Progenitor cell of endocrine pancreas (in vitro differentiated cells): ENCODE measurements at places on chromosomes 1 and 21. TPM values are rescaled to one million over a fixed set of nuclear protein-coding genes. Genes with fewer than 3 reads are reported as not detected.

TRIM46 gene
- 21.1 and 25.7 TPM in 2 replicates for total RNA-seq

PSMD4 gene
- 163 and 177 TPM in 2 replicates for total RNA-seq

NBPF9 gene
- total RNA-seq = 43.5 and 44.6 TPM in 2 replicates

DNA sequence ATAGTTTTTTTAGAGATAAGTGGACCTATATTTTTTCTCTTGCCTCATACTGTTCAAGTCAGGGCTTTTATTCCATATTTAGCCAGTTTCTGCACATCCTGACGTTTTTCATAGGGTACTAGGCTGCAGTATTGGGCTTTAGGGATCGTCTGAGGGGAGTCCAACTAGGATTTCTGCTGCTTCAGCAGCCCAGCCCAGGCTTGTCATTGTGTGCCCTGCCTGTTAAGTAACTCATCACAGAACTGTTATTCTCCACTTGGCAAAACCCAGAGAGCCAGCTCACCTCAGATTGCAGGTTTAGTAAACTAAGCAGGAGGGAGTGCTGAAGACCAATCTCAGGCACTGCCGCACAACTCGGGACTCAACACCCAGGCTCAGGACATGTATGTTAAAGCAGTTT is 2.8 kb downstream of the GALNT2 start:
- no peak for DNase-seq

GRCh38 chr1:35544976-35545375 is 12.2 kb downstream of the KIAA0319L start:
- no peak for DNase-seq

GRCh38 chr1:12173631-12174121 is 6.9 kb downstream of the TNFRSF1B start:
- DNase-seq = no peak

DNA sequence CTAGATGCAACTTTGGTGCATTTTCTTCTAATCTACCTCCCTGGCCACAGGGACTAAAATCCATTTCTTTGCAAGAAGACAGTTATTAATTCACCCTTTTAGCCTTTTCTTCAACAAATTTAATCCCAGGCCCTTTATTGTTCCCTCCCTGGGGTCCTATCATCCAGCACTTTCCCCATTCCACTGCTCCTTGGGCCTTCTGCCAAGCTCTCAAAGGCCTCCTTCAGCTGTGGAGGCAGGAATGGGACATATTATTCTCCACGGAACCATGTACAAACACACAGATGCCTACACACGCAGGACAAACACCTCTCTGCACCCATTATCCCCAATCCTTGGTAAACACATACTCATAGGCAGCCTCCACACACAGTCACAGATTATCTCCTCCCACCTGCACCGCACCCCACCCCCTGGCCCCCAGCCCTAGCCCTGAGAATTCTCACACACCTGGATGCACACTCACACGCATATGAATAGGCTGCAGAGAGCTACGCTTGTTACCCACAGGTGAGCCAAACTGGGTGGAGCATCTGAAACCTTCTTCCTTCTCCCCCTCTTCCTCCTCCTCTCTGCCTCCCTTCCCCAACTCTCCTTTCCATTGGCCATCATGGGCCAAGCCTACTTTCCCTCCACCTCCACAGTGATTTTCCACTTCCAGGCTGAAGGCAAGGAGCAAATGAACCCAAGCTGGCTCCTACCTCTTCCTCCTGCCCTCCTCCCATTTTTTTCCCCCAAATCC is 11.7 kb downstream of the TAGLN2 start:
- no peak for DNase-seq
